CD4-positive, alpha-beta T cell treated with Interleukin-6 for 4 hours (primary cell): ENCODE measurements at places on chromosomes 12 and 14.

GRCh38 chr14:105525861-105526775 lies at the start of gene TMEM121:
Gene TMEM121, plus strand, starts transcription at chr14:105526583. Its CDS starts 2,252 bp downstream, at chr14:105528835.
- peak; percentile 44 for DNase-seq

DNA sequence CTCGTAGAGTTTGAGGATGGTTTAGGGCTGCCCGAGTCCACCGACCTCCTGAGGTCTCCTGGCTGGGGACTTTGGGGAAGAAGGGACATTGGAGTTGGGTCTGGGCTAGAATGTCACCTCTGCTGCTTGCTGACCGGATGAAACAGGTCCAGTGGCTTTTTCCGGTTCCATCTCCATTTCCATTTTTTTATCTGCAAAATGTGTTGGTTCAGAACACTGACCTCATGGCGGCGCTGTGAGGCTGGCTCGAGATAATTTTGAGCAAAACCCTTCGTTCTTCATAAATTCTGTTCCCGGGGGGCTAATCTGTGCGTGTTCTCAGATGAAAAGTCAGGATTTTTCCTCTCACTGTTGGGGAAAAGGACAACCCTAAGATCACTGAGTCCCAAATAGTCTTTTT lies 11.7 kb upstream of the MYL2 start:
- DNase-seq = no peak

GRCh38 chr12:47811581-47812484 lies 7.9 kb downstream of the HDAC7 start:
- DNase-seq = no peak

- DNase-seq = no peak
These were observed 442.8 kb downstream of the ATP23 start for GRCh38 chr12:58384196-58384595.

- DNase-seq = no peak
These were observed 9.1 kb downstream of the SINHCAF start for GRCh38 chr12:31316891-31317290.

GRCh38 chr12:67589078-67589477 lies 59.5 kb upstream of the DYRK2 start:
- no peak for DNase-seq

- no peak for DNase-seq
These were observed 2.8 kb downstream of the TCP11L2 start for GRCh38 chr12:106305376-106305775.

GRCh38 chr12:41605545-41606305 lies 417.6 kb downstream of the PDZRN4 start:
- DNase-seq = no peak

GRCh38 chr14:28671425-28671824 lies 95.2 kb upstream of the FOXG1 start:
- DNase-seq = no peak

- DNase-seq = no peak
These were observed 30.6 kb upstream of the GALNT9 start for GRCh38 chr12:132359971-132360370.

- DNase-seq = no peak
These were observed 206.9 kb downstream of the PELI2 start for GRCh38 chr14:56324856-56325699.

- DNase-seq = peak; percentile 80
These were observed 674 bp downstream of the VDR start for GRCh38 chr12:47903927-47904712.

DNA sequence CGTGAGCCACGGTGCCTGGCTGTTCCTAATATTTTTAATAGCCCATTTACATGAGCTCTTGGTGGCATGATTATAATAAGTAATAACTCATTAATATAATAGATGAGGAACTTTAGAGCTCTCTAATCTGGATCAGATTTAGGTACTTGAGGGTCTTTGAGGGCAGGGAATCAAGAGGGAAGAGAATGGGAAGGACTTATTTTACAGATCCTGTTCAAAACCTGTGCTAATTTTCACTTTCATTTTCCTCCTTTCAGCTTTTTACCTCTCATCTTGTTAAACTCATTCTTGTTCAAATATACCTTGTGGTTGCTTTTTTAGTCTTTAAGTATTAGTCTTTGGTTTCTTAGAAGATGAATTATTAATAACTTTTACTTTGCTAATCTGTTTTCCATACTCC lies 5.6 kb downstream of the NECAP1 start:
- no peak for DNase-seq

DNA sequence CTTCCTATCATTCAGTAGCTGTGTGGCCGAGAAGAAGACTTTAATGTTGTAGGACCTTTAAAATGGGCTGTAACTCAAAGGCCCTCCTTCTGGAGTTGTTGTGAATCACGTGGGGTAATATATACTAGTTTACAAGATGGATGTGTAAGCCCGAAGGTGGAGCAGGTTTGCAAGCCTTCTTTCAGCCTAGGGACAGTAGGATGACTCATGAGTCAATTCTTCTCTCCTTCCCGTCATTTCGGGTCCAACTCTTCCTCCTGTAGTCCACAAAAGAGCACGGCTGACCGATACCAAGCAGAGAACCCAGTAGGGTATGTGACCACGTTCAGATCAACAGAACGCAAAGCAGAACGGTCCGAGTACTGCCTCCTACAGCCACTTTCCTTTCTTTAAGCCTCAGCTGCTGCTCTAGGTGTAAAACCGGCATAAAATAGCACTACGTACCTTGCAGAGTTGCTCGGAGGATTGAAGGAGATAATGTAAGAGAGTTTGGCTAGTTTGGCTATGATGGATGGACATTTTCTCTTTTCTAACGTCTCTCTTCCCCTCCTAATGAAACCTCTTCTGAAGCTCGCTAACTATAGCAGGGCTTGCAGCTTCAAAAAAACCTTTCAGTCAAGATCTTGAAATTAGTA lies 1.3 kb upstream of the RASSF3 start:
- peak; percentile 61 for DNase-seq

DNA sequence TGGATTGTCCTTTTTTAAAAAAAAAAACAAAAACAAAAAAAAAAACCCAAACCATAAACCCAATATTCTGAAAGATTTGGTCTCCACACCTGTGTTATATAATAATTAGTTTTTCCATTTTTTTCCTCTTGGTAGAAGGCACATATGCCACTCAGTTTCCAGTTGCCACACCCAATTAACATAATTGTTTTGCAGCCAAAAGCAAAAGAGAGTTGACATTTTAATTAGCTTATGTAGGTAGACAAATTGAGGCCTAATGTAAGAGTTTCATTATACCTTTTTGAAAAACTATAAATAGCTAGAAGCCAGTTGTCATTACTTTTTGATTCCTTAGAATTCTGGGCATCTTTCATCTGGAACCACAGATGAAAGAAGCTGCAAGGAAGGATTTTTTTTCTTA lies 21.0 kb downstream of the PTPN11 start:
- DNase-seq = no peak

DNA sequence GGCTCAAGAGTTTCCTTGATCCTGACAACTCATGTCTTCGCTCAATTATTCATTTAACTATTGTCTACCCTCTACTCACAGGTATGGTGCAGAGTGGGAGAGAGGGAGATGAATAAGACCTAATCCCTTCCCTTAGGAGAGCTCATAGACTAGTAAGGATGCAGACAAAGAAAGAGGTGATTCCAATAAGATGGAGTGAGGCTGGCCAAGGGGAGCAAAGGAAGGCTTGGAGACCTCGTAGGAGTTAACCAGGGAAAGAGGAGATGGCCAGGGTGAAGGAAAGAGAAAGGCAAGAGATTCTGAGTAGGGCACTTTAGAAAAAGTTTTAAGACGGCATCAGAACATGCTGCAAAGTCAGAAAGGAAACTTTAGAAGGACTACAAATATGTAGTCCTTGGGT lies 588.5 kb downstream of the VRK1 start:
- no peak for DNase-seq

GRCh38 chr14:101246894-101247841 lies 314.1 kb upstream of the DIO3 start:
- DNase-seq = no peak

DNA sequence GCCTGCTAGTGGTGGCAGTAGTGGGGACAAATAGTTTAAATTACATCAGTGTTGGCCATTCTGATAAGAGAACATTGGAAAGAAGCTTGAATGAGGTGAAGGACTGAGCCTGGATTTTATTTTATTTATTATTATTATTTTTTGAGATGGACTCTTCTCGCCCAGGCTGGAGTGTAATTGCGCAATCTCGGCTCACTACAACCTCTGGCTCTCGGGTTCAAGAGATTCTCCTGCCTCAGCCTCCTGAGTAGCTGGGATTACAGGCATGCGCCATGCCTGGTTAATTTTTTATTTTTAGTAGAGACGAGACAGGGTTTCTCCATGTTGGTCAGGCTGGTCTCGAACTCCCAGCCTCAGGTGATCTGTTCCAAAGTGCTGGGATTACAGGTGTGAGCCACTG lies 739.4 kb downstream of the AACS start:
- DNase-seq = no peak

GRCh38 chr12:9647825-9648700 lies 21.4 kb upstream of the CLEC2D start:
- peak; percentile 91 for DNase-seq

DNA sequence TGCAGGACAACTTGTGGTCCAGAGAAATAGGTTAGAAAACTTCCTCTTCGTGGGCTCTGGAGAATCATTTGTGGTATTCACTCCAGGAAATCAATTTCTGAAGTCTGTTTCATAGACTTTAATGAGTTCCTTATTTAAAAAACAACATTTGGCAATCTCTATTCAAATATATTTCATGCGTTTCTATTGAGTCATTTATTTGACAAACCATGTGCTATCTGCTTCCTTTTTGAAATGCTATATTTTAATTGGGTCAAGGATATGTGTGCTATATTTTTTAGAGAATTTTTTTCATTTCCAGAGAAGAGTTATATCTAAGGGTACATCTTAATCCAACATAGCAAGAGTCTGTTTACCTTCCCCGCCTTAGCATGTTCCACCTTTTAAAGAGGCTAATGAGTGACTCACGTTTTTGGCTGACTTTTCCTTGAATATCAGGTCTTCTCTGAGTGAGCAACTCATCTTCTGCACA lies 252.4 kb upstream of the EGLN3 start:
- no peak for DNase-seq

- no peak for DNase-seq
These were observed 26.8 kb upstream of the CKAP4 start for GRCh38 chr12:106274575-106275121.
